ENCODE measurements at places on chromosomes 11 and 22.

- no peak for DNase-seq
Measured at GRCh38 chr11:7964873-7965272, 374 bp downstream of the NLRP10 start.

DNA sequence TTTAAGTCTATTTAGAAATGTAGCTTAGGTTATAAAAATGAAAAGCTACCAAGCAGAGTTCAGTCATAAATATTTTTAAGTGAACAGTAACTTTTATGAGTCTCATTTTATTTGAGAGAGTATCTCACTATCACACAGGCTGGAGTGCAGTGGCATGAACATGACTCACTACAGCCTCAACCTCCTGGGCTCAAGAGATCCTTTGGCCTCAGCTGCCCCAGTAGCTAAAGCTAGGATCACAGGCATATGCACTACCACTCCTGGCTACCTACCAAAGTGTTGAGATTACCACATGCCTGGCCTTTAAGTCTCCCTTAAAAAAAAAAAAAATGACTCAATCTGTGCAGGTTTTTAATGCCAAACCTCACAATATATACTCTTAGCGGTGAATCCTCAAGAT is 34.7 kb upstream of the CLNS1A start:
- no peak for DNase-seq

DNA sequence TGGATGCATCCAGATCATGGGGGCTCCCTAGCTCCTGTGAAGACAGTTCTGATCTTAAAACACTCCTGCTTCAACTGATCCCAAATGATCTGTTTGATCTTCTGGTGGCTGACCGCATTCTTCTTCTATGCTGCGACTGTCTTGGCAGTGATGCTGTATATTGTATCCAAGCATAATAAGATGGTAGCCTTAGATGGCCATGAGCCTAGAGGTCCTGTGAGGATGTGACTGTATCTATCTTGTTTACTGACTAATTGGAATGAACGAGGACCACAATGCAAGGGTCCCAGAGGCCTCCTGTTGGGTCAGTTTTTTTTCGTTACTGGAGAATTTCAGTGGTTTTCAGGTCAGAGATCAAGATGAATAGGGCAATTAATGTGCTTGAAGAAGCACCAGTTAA is 7.1 kb upstream of the MPEG1 start:
- DNase-seq = no peak

GRCh38 chr22:16915701-16916100 is 90.5 kb upstream of the XKR3 start:
- DNase-seq = no peak

- DNase-seq = no peak
Measured at GRCh38 chr11:3173795-3174194, 8.7 kb upstream of the OSBPL5 start.

GRCh38 chr11:20278727-20279126 is 84.8 kb upstream of the HTATIP2 start:
- no peak for DNase-seq

GRCh38 chr11:96391698-96392307 is 2.0 kb downstream of the JRKL start:
- DNase-seq = no peak

- DNase-seq = no peak
Measured at GRCh38 chr11:96827164-96827563, 437.4 kb downstream of the JRKL start.

- no peak for DNase-seq
Measured at GRCh38 chr11:23151819-23152218, 291.5 kb upstream of the CCDC179 start.

- no peak for DNase-seq
Measured at GRCh38 chr22:22058633-22059290, 76.2 kb upstream of the TOP3B start.

- no peak for DNase-seq
Measured at GRCh38 chr11:95674657-95675358, 114.8 kb downstream of the FAM76B start.

GRCh38 chr11:17171916-17172315 is 35.9 kb downstream of the PIK3C2A start:
- DNase-seq = no peak

- DNase-seq = no peak
Measured at GRCh38 chr11:16815047-16815767, 76.8 kb downstream of the C11orf58 start.

DNA sequence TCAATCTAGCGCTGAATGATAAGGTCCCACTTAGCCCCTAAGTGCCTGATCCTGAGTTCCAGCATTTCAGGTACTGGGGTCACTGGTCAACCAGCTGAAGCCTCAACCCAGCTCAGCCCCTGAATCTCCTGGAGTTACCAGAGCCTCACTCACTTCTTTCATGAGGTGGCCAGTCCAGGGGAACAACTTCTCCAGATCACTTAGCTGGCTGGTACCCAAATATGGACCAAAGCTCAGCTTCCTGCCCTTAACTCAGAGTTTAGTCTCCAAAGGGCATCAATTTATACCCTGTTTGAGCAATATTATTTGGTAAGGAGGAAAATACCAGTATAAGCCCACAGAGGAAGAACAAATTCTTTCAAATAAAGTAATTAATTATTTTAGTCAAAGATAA is 105.6 kb downstream of the SLC1A2 start:
- no peak for DNase-seq

DNA sequence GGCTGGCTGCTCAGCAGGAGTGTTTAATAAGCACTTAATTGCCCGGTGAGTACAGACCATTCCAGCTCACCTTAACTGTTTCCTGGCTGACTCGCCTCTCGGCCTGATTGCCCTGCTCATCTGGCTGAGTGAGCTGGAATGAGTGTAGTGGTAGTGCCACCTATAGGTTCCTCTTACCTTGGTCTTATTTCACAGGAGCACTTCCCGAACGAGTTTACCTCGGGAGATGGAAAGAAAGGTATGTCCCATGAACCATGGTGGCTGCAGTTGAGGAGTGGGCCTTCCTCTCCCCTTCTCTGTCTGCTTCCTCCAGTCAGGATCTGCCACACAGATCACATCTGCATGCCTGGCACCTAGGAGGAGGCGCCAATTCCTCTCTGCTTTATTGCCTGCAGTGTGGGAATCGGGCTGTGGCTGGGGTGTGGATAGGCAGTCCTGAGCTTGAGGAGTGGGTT is 26.7 kb downstream of the UPB1 start:
- DNase-seq = no peak

DNA sequence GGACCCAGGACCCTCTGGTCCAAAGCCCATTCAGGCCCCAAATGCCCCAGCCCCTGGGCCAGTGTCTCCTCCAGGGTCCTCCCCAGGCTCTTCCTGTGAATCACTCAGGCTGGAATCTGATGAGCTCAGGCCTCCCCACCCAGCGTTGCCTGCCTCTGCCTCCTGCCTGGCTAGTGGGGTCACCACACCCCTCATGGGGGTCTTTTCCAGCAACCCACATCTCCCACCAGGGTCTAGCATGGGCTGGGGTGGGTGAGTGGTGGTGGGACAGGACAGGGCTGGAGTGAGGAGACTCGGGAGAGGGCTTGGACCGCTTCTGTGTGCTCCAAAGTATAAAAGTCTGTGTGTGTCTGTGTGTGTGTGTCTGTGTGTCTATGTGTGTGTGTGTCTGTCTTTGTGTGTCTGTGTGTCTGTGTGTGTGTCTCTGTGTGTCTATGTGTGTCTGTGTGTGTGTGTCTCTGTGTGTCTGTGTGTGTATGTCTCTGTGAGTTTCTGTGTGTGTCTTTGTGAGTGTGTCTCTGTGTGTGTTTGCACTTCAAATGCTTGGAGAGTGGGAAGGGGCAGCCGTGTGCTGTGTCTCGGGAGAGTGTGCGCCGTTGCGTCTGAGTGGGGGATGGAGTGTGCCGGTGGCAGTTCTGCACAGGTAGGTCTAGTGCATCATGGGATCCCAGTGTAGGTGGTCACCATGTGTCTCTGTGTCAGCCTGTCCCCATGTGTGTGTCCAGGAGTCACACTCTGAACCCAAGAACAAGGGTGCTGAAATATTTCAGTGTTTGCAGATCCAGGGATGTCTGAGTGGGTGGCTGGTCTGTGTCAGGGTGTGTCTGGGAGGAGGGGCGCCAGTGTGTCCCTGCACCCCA is 8.8 kb downstream of the RIN1 start:
- no peak for DNase-seq

DNA sequence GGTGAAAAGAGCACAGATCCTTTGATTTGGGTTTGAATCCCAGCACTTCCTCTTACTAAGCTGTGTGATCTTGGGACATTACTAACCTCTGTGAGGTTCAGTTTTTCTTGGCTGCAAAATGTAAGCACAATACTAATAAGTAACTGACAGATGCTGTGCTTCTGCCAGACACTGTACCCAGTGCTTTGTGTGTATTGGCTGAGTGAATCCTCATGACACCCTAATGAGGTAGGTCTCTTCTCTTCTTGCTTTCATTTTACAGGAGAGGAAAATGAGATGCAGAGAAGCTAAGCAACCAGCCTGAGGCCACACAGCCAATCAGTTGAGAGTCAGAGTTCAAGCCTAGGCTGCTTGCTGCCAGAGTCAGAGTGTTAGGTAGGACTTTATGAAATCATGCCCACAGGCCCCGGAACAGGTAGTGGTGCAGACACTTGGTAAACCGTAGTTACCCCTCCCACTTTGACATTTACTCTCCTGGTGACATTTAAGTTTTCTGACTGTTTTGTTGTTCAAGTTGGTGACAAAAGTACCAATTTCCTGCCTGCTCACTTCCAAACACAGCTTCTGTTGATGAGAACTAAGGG is 21.2 kb downstream of the PTPRJ start:
- DNase-seq = no peak

GRCh38 chr22:33923660-33924246 is 3.5 kb upstream of the LARGE1 start:
- DNase-seq = no peak

DNA sequence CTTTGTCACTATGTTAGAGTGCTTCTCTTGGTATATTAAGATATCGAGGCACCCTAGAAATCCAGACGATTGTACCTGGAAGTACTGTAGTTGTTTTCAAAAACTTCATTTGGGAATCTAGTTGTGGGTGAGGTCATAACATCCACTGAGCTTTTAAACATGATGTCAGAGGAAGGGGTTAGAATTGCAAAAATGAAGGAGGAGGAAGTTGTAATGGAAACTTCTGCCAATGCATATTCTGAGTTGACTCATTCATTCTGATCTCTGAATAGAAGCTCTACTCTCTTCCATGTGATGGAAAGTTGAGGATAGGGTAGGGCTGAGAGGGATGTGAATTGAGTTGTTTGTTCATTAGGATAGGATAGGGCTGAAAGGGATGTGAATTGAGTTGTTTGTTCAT is 7.7 kb downstream of the CD44 start:
- no peak for DNase-seq

- DNase-seq = no peak
Measured at GRCh38 chr11:65485920-65486219, 13.0 kb upstream of the MALAT1 start.

DNA sequence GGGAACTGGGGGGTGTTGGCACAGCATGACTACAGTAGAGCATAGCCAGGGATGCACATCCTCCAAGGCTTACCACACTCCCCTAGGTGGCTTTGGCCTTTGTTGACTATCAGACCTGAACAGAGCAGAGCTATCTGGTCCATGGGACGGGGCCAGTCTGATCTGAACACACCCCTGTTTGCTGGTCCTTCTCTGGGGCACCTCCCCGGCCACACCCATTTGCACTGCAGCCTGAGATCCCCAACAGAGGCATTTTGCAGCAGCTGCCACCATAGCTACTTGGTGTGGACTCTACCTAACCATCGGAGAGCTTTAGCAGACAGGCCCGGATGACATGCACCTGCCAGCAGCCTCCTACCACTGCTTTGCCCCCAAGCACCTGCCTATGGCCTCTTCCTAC is 75.8 kb upstream of the NOX4 start:
- no peak for DNase-seq

DNA sequence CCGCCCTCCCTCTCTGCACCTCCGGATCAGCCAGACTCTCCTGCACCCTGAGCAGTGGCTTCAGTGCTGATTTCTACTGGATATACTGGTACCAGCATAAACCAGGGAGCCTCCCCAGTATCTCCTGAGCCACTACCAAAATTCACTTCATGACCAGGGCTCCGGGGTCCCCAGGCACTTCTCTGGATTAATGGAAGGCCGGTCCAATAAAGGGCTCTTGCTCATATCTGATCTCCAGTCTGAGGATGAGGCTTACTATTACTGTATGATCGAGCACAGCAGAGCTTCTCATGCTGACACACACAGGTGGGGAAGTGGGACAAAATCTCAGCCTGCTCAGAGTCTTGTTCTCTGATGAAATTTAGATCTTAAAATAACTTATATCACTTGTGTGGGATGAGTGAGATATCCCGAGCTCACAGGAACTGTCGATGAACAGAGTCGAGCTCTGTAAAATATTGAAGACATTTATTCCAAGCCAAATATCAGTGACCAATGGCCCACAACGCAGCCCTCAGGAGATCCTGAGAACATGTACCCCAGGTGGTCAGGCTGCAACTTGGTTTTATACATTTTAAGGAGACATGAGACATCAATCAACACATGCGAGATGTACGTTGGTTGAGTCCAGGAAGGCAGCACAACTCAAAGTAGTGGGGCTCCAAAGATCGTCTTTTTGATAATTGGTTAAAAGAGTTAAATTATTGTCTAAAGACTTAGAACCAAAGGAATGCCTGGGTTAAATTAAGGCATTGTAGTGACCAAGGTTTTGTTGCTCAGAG is 93.0 kb upstream of the TOP3B start:
- no peak for DNase-seq

GRCh38 chr11:80586464-80586863 is 1145.6 kb upstream of the TENM4 start:
- no peak for DNase-seq

- peak; percentile 64 for DNase-seq
Measured at GRCh38 chr22:22787786-22788459, 99.7 kb upstream of the IGLL5 start.

DNA sequence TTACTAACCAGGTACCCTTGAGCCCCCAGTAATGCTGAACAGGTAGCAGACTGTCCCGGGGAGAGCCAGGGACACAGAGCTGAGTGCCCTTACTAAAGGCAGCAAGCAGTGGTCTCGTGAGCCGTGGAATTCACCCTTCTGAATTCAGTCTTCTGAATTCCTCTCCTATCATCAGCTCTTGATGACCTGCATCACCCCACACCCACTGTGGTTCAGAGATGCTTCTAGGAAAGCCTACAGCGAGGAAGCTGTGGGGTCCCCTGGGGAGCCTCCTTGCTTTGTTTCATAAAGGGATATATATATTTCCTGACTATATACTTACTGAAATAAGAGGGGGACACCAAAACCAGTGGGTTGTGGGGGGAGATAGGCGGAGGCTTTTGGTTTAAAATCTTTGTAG is 2.6 kb downstream of the SPATA19 start:
- DNase-seq = no peak

GRCh38 chr22:31926969-31927368 is 17.4 kb upstream of the YWHAH start:
- no peak for DNase-seq

Data from GM12892 (cell line).